Kidney tubule cell (primary cell): ENCODE measurements at places on chromosomes 1 and 21.

DNA sequence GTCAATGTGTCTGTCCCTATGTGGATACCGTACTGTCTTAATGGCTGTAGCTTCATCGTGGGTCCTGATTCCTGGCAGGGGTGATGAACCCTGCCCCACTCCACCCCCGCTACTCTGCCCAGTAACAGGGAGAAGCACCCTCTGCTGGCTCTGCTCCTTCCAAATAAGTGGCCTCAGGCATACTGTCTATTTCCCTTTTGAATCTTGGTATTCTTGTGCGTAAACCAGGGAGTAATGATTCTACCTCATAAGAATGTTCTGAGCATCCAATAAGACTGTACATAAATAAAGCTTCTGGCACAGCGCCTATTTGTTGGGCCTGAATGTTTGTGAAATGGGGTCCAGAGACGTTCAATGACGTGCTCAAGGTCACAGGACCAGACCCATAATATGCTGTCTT, 35.2 kb upstream of the CTPS1 start:
- peak; percentile 90 for DNase-seq

GRCh38 chr1:41875487-41875886, 43.2 kb downstream of the HIVEP3 start:
- no peak for DNase-seq

DNA sequence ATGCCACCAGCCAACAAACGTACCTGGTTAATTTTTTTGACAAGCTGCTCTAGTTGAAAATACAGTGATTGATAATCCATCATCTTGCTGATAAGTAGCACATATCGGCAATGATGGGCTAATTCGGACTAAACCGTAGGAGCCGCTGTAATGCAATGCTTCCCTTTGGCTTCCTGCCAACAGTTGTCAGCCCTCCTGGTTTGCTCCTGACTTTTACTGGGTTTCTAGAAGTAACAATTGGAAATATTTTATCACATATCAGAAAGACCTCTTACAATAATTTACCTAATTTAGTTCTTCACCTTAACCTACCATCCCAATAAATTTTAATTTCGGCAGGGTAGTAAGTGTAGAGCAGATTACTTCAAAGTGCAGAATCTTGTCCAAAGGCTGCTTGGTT, 148.5 kb downstream of the DHRS3 start:
- DNase-seq: no peak

GRCh38 chr21:42007356-42007940, 2.7 kb downstream of the ZBTB21 start:
- no peak for DNase-seq

DNA sequence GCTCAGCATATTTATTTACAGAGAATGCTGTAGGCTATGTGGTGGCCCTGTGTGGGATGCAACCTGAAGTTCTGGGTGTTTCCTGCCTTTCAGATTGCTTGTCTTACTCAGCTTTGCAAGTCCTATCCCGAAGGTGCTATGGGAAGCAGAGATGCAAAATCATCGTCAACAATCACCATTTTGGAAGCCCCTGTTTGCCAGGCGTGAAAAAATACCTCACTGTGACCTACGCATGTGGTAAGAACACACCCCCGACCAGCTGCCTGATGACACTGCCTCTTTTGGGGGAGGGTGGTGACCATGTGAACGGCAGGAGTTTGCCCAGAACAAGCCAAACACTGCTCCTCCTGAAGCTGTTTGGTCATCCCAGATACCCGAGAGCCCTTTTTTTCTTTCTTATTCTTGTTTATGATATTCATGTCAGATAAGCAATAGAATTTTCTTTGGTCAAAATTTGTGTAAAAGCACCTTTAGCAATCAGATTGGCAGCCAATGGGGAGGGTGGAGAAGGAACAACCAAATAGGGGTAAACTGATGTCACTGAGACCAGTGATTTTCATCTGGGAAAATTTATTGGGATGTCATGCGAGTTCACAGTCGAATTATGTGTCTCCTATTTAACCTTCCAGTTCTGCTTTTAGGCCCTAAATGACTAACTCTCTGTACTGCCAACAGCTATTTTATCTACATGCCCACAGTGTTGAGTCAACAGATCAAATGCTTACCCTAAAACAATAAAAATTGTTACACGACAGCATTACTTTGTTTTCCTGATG, 82.6 kb downstream of the EVA1C start:
- DNase-seq: no peak

GRCh38 chr1:21775985-21776562, 6.9 kb downstream of the USP48 start:
- no peak for DNase-seq

GRCh38 chr1:175163702-175164101, 28.9 kb downstream of the KIAA0040 start:
- no peak for DNase-seq

DNA sequence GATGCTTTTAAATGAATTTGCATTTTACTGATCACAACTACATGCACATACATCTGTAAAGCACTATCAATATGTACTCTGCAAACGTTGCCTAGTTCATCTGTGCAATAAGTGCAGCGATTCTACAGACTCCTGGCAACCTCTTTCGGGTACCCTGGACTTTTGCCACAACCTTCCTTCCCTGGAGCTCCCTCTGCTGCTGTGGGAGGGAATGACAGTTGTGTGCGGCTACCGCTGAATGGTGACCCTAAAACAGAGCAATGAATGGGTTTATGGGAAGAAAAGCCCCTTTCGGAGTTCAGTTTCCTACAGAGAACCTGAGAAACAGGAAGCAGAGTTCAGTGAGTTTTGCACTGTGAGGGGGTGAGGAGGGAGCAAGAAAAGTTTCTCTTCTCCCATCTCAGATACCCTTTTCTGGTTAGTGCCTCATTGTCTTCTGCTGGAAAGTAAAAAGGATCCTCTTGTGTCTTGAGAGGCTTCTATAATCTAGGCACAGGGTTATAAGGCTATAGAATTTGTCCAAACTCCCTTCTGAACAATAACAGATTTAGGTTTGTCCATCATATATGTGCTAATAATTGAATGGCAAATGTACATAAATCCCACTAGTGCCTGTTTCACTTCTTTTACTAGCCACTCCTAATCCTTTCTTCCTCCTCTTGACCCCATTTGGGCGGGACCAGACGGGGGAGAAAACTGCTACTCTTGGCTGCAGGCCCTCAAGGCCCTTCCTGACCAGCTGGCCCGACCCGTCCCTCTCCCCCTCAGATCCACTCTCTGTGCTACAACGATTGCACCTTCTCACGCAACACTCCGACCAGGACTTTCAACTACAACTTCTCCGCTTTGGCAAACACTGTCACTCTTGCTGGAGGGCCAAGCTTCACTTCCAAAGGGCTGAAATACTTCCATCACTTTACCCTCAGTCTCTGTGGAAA, 19.8 kb upstream of the SARS1 start:
- peak; percentile 43 for DNase-seq

DNA sequence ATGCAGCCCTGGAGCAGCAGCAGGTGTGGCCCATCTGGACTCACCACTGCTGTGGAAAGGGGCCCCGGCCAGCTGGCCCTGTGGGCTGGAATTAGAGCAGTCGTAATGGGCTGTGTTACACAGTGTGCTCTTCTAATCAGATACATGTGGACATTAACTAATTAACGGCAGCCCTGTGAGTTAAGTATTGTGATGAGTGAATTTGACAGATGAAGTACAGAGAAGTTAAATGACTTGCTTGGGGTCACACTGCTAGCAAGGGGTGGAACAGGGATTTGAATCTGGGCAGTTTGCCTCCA, 58.6 kb downstream of the MDM4 start:
- no peak for DNase-seq

GRCh38 chr1:82044536-82044935, 243.8 kb downstream of the ADGRL2 start:
- no peak for DNase-seq

DNA sequence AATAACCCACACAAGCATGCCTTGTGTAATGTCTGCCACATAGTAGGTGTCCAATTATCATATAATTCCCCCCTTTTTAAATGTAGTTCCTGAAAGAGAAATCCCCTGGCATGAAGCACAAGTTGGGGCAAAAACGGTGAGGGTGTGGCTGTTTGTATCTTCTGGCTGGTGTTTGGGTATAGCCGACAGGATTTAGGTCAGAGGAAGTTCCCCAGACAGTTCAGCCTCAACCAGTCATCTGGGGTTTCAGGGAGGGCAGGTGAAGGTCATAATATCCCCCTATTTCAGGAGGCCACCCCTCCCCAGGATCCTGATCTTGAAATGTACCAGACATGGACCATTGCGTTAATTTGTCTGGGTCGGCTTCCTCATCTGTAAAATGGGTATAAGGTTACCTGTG, 29.1 kb upstream of the JUN start:
- no peak for DNase-seq

DNA sequence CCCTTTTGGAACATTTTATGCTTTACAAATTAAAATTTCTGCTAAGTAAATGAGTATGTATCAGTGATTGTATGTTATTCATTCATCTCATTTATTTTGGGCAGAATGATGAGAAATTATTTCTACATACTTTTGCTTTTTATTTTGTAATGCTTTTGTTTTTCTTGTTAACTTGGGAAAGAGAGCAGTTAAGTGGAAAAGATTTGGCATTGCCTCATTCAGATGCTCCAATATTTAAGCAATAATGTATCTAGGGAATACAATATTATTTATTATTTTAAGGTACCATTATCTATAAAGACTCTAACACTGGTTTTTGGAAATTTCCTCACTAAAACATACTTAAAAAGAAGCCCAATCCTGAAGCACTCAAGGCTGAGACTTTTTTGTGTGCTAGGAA, 431.8 kb downstream of the NEGR1 start:
- DNase-seq: no peak

- peak; percentile 98 for DNase-seq
These were observed 64.3 kb downstream of the OPTC start for GRCh38 chr1:203558064-203558760.

- no peak for DNase-seq
These were observed 23.6 kb upstream of the ADGRB2 start for GRCh38 chr1:31787786-31788137.

- peak; percentile 71 for DNase-seq
These were observed at the start of gene KIF21B for GRCh38 chr1:201023517-201023902. TSS of gene KIF21B (minus strand) at chr1:201023714. CDS start at chr1:201023383, 331 bp downstream.

GRCh38 chr1:185308126-185308525, 8.9 kb downstream of the IVNS1ABP start:
- no peak for DNase-seq

- DNase-seq: peak; percentile 59
These were observed 176.3 kb upstream of the ZNHIT6 start for GRCh38 chr1:85884372-85885035.

DNA sequence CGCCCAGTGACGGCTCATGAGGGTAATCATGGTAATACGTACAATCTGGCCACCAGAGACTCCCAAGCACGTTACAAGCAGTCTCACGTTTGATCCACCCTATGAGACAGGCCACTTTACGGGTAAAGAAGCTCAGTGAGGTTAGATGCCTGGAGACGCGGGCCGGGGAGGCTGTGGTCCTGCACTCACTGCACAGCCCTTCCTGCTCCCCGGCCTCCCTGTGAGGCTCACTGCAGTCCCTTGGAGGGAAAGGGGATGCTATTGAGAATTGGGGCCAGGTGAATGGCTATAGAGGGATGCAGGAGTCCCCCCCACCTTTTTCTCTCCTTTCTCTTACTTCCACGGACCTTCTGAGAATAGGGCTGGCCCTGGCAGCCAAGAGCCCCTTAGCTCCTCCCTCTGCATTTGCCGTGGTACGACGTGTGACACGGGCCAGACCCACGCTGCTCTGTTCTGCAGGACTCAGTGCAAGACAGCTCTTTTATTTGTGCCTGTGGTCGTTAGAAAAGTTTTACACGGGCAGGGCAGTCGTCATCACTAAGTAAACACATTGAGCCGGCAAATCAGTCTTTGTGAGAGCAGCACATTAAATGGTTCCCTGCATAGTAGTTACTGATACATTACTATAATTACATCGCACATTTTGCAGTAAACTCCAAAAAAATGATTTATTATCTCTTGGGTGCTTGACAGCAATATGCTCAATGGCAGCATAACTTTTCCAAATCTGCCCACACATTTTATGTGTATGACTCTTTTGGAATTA, 18.8 kb downstream of the KIF26B start:
- DNase-seq: no peak

DNA sequence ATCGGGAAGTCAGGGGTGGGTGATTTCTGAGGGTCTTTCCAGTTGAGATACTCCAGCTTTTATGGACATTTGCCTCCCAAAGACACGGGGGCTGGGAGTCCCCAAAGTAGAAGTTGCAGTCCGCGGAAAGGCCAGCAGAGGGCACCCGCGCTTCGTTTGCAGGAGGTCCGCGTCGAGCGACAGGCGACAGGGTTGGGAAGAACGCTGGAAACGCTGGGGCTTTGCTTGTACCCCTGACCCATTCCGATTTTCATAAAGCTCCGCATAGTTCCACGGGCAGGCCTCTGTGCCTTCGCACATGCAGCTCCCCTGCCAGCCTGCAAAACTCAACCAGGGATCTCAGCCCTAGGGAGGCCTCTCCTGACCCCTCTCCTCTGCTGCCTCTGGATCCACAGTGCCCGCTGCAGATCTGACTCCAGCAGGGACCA, 44.2 kb upstream of the LAPTM5 start:
- DNase-seq: peak; percentile 64

GRCh38 chr21:40425981-40426380, 421.0 kb downstream of the DSCAM start:
- no peak for DNase-seq

DNA sequence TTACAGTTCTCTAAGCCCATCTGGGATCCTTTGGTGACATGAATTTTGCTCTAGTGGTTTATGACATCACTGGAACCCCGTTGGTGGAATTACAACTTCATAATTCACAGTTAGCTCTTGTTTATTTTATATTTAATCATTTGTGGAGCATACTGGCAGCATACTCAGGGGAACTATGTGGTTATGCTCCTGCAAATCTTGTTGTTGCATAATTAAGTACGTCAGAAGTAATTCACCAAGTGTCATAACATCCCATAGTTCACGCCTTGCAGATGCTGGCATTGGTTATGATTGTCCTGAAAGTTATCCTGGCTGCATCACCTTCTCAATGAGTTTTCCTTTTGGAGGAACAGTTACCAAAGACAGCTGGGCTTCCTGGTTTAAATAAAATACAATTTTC, 16.5 kb downstream of the PRRX1 start:
- DNase-seq: no peak

GRCh38 chr21:24897883-24898282, 709.4 kb downstream of the MRPL39 start:
- peak; percentile 31 for DNase-seq

GRCh38 chr1:30920827-30921226, 12.3 kb upstream of the SDC3 start:
- no peak for DNase-seq

DNA sequence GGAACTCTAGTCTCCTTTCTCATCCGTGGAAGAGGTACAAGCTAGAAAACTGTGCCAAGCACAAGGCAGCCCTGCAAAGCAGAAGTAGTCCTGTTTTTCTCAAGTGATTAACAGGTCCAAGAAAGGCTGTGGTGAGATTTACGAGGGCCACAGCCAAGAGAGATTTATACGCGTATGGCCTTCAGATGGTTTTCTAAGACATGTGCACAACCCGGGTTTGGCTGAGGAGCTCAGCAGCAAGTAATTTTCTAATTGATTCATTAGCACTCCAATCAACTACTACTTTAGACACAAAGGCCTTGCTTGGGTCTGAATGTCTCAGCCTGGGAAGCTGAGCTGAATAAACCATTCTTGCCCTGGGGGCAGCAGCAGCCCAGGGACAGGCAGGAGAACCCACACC, 55.8 kb downstream of the SSBP3 start:
- no peak for DNase-seq
